ENCODE measurements at places on chromosomes 11 and 22. TPM values are rescaled to one million over a fixed set of nuclear protein-coding genes. Genes with fewer than 3 reads are reported as not detected.
A peak's percentile ranks its signal among the peaks of the same experiment; 100 is the strongest.

- no peak for DNase-seq
Measured at GRCh38 chr11:100671471-100671870, 15.6 kb upstream of the ARHGAP42 start.

GRCh38 chr22:20536590-20537324 lies 29.3 kb downstream of the MED15 start:
- DNase-seq: no peak

- no peak for DNase-seq
Measured at GRCh38 chr22:38205261-38206128, 3.7 kb downstream of the MAFF start.

- DNase-seq: no peak
Measured at GRCh38 chr11:68116974-68117373, 4.2 kb downstream of the CHKA start.

GRCh38 chr22:23216461-23217170 lies 36.3 kb downstream of the BCR start:
- no peak for DNase-seq

DNA sequence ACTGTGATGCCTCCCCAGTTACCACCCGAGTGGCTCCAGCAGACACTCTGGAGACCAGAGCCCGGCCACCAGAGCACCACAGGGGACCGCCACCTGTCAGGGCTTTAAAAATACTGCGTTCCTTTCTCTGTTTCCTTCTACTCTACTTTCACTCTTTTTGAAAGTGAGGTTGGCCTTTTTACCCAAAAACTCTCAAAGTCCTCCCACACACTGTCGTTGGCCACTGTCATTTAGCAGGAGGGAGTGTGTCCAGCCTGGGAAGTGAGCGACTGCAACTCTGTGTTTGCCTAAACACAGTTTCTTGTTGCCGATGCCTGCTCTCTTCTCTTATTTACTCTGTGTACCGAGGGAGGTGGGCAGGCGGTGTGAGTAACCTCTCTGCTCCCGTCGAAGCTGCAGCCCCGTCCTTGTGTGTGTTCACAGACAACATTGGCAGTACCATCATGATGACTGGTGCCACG lies 90.8 kb upstream of the CLDN5 start:
- no peak for DNase-seq

- DNase-seq: no peak
Measured at GRCh38 chr11:1219834-1220815, 2.7 kb upstream of the MUC5B start.

- DNase-seq: no peak
Measured at GRCh38 chr11:8787372-8787771, 104.8 kb downstream of the RPL27A start.

GRCh38 chr11:108019870-108020540 lies 11.3 kb downstream of the CUL5 start:
- no peak for DNase-seq

DNA sequence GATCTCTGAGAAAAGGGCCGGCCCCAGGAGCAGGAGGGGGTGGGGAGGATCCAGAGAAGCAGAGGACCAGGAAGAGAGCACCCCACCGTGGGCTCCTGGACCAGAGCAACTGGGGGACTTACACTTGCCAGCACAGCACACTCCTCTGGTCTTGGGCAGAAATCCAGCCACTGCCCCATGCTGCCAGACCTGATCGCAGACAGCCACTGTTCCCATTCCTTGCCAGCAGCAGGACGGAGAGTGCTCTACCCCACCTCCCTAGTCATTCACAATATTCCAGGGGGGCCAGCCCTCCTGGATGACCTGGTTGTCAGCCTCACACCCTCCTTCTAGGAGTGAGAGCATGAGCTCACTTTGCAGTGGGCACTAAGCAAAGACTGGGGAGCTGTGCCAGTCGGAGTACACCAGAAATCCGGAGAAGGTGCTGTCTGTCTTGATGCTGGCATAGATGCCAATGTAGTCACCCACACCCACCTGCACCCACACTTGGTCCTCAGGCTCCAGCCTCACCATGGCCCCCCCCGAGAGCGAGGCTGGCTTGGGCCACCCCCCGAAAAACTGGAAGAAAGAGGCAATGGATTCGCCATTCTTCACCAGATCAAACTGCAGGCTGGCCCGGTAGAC lies 1.6 kb downstream of the C1QTNF5 start:
- DNase-seq: no peak

DNA sequence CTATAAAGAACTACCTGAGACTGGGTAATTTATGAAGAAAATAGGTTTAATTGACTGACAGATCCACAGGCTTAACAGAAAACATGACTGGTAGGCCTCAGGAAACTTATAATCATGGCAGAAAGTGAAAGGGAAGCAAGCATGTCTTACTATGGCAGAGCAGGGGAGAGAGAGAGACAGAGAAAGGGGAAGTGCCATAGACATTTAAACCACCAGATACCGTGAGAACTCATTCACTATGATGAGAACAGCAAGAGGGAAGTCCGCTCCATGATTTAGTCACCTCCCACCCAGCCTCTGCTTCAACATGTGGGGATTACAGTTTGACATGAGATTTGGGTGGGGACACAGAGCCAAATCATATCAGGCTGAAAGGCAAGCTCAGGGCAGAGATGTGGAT lies 327.1 kb upstream of the DDI1 start:
- no peak for DNase-seq

GRCh38 chr11:25566298-25567200 lies 765.4 kb upstream of the ANO3 start:
- no peak for DNase-seq

- no peak for DNase-seq
Measured at GRCh38 chr22:22683668-22684361, 39.4 kb downstream of the GGTLC2 start.

GRCh38 chr11:9109858-9110731 lies 18.7 kb upstream of the SCUBE2 start:
- no peak for DNase-seq

DNA sequence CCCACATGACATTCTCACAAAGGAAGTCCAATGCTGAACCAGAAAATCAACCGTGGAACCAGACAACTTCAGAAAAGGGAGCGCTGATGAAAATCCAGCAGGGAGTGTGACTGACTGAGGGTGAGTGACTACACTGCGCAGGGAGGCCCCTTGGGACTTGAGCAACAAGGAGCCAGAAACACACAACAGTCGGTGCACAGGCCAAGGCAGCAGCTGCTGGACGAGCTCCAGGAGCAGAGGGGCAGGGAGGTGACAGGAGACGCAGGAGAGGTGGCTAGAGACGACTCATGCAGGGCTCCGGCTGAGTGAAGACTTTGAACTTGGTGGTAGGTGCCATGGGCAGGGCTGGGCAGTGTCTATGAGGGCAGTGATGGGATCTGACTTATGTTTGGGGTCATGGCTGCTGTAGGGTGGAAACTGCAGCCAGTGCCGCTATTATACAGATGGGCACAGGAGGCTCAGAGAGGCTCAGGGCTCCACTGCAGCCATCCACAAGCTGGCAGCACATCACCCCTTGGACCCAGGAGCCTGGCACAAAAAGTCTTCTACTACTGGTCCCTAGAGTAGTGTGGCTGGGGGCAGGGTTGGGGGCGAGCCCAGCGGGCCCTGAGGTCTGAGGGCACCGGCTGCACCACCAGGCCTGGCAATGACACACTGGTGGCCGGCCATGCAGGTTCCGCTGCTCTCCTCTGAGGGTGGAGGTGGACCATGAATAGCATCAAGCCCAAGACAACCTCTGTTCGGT lies 10.3 kb upstream of the FADD start:
- no peak for DNase-seq

DNA sequence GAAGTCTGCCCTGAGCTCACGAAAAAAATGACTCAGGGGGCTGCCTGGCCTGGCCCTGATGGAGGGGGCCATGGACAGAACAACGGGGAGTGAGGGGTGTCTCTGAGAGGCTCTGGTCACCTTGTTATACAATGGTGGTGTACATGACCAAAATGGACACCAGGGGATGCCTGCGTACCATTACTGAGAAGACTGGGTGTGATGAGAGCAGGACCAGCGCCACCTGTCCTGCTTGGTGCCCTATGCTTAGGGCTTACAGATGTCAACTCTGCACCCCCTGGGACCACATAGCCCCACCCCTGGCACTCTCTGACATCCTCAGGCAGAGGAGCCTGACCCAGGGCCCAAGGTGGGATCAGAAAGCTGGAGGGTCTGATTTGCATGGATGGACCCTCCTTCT lies 104.8 kb downstream of the ZNF280B start:
- DNase-seq: no peak

- no peak for DNase-seq
Measured at GRCh38 chr11:111798279-111798678, 32.1 kb upstream of the PPP2R1B start.

- DNase-seq: no peak
Measured at GRCh38 chr22:42997582-42998090, 17.3 kb downstream of the PACSIN2 start.

- peak; percentile 25 for DNase-seq
Measured at GRCh38 chr22:19568337-19569275, 44.4 kb upstream of the CLDN5 start.

DNA sequence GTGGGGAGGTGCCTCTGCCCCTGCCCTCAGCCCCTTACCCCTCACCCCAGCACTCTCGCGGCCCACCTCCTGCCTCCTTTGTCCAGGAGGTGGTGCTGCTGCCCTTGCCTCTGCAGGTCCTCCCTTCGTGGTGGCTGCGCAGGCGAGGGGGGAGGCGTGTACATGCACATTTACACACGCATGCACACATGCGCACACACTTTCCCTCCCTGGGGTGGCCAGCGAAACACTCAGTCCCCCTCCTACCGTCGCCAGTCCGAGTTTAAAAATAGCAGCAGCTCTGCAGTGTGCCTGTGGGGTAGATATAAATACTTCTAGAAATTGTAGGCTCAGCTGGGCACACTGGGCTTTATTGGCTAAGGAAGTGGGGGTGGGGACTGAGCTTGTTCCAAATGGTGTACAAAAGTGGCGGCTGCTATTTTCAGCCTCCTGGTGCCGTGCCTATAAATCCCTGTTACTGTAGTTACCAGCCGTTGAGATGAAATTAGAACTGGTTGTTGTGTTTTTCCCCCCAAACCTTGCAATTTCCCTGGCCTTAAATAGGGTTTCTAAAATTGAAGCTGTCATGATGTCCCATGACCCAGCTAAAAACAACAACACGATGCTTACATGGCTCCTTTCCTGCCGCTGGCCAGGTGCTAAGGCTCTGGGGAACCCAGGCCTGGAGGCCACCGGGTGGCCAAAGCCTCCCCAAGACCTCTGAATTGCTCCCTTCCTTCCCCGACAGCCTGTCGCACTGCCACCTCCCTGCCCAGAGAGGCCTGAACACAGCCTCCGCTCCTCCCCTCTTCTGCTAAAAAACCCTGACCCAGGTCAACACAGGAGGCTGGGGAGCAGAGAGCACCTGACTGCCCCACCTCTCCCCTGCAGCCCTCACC lies 12.4 kb downstream of the PICK1 start:
- no peak for DNase-seq

DNA sequence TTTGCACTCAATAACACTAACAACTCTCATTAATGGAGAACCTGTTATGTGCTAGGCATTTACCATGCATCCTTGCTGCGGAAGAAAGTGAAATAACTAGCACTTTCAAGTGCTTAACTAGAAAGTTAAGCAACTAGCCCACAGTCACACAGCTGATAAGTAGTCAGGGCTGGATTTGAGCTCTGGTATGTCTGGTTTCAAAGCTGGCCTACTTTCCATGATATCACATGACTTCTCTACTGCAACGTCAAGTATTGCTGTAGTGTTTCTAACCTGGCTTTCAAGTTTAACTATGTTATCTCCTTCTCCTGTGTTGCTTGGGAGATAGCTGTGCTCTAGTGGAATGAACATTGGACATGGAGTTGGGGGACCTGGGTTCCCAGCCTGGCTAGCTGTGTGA lies 12.1 kb downstream of the SLC15A3 start:
- no peak for DNase-seq

GRCh38 chr22:19719488-19720021 lies 3.8 kb upstream of the GP1BB start:
- DNase-seq: no peak

GRCh38 chr22:23180893-23181720 lies 798 bp downstream of the BCR start:
- no peak for DNase-seq

GRCh38 chr22:50529897-50530579 lies at the start of gene TYMP:
TSS of gene TYMP (minus strand) at chr22:50530012. CDS start at chr22:50529709, 303 bp downstream.
- no peak for DNase-seq

DNA sequence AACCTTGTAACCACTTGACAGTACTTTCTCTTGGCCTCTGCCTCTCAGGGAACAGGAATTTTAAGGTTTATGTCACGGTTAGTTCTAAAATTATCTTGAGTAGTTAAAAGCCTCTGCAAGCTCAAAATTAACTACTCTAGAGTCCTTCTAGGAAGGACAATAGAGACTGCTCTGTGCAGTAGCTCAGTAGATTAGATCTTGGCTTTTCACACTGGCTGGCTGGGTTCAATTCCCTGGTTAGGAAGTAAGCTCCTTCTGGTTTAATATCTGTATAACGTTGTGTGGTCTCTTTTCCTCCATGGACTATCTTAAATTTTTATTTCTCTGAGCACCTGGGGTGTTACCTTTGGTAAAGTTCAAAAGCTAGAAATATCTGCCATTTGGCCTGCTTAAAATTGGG lies 109.2 kb downstream of the AASDHPPT start:
- no peak for DNase-seq

GRCh38 chr11:114295676-114296604 lies at the start of gene NNMT:
TSS of gene NNMT (plus strand) at chr11:114296399. CDS start at chr11:114296557, 158 bp downstream.
- DNase-seq: peak; percentile 92

GRCh38 chr11:129023968-129024676 lies 81.5 kb upstream of the TP53AIP1 start:
- no peak for DNase-seq

DNA sequence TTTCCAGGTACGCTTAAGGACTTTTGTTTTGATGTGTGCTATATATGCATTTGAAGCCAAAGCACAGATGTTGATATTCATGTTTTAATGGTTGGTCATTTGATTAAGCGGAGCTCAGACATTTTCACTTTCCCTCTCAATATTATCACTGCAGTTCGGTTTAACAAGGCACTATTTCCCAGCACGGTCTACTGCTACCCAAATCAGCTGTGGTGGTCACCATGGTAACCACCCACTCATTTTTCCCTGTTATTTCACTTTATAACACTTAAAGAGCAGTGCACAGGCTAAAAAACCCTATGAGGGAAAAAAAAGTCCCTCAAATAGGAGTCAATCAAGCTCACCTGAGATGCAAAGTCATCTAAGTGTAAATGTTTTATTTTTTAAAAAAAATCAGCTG lies 439.6 kb upstream of the CCDC90B start:
- no peak for DNase-seq

Gene BRSK2
- total RNA-seq: 0.22 TPM

Gene GDPD4
- total RNA-seq: not detected

Gene KCTD17
- 35.6 TPM for total RNA-seq

Gene SCGB1C1
- total RNA-seq: not detected

Gene POU2AF1
- not detected for total RNA-seq

Gene LRRN4CL
- total RNA-seq: not detected

Gene KDELR3
- total RNA-seq: 27.1 TPM

Gene TRIOBP
- total RNA-seq: 82.2 TPM

Gene IGLL1
- total RNA-seq: not detected

Gene MTCH2
- 160 TPM for total RNA-seq

Gene SOX6
- total RNA-seq: 0.36 TPM

Gene LDHAL6A
- total RNA-seq: not detected

Data from epithelial cell of proximal tubule (primary cell).